ENCODE measurements at places on chromosomes 13 and 19.

GRCh38 chr19:1182727-1183126, 8.7 kb upstream of the SBNO2 start:
- DNase-seq: no peak

GRCh38 chr13:77697217-77698103, at the start of gene SLAIN1:
TSS of gene SLAIN1 (plus strand) at chr13:77697687. CDS start at chr13:77697914, 227 bp downstream.
- peak; percentile 60 for DNase-seq

DNA sequence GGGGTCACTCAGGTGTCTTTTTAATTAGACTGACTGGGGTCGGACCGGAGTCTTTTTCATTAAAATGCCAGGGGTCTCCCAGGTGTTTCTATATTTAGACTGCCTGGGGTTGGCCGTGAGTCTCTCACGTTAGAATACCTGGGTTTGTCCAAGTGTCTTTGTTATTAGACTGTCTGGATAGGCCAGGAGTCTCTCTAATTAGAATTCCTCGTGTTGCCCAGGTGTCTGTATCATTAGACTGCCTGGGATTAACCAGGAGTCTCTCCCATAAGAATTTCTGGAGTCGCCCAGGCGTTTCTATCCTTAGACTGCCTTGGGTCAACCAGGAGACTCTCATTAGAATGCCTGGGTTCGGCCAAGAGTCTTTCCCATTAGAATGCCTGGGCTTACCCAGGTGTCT, 1445.7 kb downstream of the UQCRFS1 start:
- no peak for DNase-seq

DNA sequence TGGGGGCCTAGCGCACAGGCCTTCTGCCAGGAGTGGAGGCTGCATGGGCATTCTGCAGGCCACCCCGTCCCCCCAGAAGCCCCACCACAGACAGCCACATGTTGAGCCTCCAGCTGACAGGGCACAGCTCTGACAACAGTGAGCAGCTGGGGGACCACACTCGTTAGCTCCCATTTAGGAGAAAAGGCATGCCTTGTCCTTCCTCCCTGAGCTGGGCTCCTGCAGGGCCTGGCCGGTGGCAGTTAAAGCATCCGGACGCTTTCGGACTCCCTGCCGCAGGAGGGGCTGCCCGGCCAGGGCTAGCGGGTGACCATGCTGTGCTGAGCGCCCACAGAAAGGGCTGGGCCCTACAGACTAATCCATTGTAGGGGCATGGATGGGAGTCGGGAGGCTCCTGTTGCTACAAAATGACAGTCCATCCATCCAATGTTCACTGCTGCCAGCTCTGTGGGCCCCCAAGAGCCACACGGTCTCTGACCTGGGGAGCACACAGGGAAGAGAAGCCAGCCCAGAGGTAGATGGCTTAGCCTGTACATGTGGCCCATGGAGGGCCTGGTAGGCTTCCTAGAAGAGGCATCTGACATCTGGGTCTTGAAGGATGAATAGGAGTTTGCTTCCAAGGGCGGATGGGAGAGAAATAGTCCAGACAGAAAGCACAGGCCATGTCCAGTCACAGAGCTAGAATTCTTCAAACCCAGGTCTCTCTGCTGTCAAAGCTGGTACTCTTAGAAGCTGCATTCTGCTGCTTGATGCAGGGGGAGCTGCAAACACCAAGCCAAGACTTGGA, 116.5 kb upstream of the VSTM2B start:
- no peak for DNase-seq

DNA sequence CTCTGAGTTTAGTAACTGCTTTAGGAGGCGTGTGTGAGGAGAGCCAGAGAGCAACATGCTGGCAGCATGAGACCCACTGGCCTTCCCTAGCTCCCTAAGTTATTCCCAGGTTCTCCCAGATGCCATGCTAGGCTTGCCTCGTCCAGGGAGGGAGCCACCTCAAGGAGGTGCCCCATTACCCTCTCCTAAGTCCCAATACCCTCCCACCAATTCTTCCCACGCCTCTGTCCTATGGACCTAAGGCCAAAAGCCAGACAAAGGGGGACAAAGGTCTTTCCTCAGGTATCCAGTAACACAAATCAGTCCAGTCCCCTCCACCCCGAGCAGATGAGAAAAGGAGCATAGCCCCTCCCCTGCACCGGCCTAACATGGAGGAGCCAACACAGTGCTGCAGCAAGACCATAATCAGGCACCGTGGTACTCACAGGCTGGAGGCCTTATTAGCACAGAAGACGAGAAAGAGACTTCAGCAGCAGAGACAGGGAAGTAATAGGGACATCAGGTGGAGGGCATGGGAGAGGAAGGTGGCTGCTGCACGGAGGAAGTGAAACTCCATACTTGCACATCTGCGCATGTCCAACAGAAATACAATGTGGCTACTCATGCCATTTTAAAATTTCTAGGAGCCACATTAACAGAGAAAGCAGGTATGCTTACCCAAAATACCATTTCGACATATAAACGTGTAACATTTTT, 46.3 kb downstream of the BRD4 start:
- DNase-seq: no peak

DNA sequence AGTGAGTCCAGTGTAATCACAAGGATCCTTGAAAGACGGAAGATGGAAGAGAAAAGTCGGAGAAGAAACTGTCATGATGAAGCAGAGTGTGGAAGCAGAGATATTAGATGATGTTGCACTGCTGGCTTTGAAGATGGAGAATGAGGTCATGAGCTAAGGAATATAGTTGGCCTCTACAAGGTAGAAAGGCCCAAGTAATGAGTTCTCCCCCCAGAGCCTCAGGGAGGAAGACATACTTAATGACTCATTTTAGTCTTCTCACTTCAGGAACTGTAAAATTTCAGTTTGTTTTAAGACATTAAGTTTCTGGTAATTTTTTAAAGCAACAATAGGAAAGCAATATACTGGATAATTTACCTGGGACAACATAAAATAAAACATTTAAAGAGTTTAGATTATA, 1331.5 kb upstream of the PCDH20 start:
- DNase-seq: no peak

DNA sequence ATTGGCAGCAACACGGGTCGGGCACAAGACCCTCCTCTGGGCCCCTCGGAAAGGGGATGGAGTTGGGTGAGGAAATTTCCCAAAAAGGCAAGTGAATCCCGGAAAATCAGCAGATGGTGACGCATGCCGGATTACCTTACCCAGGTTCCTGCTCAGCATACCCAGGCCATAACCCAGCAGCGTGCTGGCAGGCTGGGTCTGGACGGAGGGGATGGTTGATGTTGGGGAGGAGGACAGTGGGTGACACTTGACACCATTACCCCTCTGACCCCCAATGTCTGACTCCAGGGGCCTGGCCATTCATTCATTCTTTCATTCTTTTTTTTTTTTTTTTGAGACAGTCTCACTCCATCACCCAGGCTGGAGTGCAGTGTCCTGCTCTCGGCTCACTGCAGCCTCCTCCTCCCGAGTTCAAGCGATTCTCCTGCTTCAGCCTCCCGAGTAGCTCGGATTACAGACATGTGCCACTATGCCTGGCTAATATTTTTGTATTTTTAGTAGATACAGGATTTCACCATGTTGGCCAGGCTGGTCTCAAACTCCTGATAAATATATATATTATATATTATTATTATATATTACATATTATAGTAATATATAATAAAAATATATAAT, 799 bp downstream of the PVR start:
- no peak for DNase-seq

DNA sequence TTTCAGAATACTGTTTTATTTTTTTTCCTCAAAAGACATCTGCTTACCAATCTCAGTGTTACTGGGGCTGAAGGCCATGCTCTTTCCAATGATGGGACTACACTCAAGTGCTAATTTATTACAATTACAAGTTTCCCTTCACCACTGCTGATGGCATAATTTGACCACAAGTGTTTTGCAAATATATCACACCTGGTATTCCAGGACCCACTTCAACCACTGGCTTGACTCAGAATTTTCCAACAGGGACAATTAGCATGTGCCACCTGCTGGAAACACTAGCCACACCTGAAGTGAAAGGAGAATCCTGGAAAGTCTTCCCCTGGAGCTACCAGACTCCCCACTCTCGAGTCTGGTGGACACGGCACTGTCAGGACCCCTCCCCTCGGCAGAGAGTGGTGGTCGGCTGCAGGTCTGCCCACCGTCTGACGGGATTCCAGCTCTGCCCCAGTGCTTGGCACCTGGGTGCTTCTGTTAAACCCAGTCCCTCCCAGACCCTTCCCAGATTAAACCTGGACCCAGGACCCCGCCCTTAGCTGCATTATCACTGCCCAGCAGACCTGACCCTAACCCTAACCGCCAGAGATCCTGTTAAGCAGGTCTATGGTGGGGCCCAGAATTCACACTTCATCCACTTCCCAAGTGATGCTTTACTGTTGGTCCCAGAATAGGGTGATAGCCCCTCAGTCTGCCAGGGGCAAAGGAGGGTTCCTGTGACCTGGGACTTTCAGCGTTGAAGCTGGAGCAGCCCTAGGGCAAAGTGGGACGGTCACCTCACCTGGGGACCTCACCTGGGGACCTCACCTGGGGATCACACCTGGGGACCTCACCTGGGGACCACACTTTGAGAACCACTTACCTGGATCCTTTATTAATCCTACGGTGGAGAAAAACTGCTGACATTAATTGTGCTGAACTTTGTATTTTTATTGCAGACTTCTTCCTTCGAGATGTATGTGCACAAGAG, 17.6 kb upstream of the RASA3 start:
- no peak for DNase-seq

- DNase-seq: no peak
These were observed 23.7 kb downstream of the KLF5 start for GRCh38 chr13:73082471-73082870.

DNA sequence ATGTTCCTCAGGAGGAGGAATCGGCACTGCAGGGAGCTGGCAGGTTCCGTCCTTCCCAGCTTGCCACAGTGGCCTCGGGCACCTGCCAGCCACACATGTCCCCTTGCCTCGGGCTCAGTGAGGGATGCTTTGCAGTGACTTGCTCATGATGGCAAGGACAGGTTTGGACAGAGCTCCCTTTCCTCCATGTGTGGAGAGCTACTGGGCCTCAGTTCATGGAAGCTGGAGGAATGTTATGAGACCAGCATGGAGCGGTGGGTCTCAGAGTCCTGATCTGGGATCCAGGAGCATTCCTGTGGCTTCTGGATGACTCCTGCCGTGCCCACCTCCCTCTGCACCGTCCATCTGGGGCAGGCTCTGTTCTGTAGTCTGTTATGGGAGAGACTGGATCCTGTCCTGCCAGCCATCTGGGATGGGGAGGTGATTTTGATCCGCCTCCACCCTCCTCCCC, 59.2 kb downstream of the SIPA1L3 start:
- no peak for DNase-seq

- DNase-seq: no peak
These were observed at the start of gene PHF11 for GRCh38 chr13:49495783-49496762. TSS of gene PHF11 (plus strand) at chr13:49495953. CDS start at chr13:49496002, 49 bp downstream.

DNA sequence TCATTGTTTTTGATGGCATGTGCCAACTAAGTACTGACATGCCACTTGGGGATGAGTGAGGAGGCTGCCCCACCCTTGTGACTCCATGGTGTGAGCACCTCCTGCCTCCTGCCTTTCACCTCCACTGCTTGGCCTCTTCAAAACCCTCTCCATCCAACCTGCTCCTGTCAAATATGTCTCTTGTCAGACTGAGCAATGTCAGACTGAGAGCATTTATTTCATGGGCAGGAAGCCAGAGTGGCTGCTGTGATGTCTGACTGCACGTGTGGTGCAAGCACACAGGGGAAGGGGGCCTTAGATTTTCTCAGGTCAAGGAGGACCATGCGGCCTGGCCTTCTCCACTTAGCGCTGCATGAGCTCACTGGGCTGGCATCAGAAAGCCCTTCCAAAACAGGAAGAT, 68.3 kb downstream of the STARD13 start:
- DNase-seq: no peak

GRCh38 chr13:109140479-109141349, 511.3 kb downstream of the MYO16 start:
- DNase-seq: no peak

GRCh38 chr13:33541456-33541855, 255.9 kb upstream of the STARD13 start:
- no peak for DNase-seq

DNA sequence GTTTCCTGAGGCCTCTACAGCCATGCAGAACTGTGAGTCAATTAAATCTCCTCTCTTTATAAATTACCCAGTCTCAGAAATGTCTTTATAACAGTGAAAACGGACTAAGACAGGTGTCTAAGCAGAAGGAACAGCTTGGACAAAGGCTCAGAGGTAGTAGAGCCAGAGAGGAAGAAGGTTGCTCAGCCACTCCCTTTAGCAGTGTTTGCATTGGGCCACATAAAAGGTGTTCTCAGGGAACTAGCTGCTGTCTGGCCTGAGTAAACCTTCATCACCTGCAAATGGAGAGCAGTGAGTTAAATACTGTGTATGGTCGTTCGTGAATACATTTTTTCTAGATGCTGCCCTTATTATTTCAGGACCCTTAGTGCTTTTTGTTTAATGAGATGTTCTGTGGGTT, 383.4 kb downstream of the EFNB2 start:
- DNase-seq: no peak

GRCh38 chr19:45820413-45821102, 5.5 kb upstream of the RSPH6A start:
- no peak for DNase-seq

DNA sequence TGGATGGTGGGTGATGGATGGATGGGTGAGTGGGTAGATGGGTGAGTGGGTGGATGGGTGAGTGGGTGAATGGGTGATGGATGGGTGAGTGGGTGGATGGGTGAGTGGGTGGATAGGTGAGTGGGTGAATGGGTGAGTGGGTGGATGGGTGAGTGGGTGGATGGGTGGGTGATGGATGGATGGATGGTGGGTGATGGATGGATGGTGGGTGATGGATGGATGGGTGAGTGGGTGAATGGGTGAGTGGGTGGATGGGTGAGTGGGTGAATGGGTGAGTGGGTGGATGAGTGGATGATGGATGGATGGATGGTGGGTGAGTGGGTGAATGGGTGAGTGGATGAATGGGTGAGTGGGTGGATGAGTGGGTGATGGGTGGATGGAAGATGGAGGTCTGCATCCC, 2.8 kb downstream of the SMIM24 start:
- no peak for DNase-seq

- DNase-seq: peak; percentile 84
These were observed 550.1 kb downstream of the DACH1 start for GRCh38 chr13:71316792-71317363.

DNA sequence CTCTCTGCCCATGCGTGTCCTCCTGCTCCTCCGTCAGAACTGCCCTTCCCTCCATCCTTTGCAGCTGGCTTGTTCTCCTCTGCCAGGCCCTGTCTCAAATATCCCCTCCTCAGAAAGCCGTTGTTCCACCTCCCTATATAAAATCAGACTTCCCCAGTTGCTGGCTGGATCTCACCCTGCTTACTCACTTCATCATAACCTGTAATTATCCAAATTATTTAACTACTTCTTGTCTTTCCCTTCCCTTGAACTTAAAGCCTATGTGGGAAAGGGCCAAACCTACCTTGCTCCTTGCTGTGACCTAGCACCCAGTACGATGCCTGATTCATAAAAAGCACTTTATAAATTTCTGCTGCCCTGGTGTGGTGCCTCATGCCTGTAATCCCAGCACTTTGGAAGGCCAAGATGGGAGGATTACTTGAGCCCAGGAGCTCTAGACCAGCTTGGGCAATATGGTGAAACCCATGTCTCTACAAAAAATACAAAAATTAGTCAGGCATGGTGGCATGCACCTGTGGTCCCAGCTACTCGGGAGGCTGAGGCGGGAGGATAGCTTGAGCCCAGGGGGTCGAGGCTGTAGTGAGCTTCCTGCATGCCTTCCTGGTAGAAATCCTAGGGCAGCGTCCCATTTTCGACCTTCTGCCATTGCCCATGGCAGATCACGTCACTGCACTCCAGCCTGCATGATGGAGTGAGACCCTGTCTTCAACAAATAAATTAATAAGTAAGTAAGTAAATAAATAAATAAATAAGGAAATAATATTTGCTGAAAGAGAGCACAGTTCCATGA, 39.5 kb upstream of the ZNF536 start:
- DNase-seq: no peak

GRCh38 chr13:24625870-24626849, 54.0 kb upstream of the ATP12A start:
- DNase-seq: no peak

All from NCI-H524 treated with DMSO at 0.1 percent for 48 hours (cell line).